ENCODE measurements at places on chromosomes 5 and 9. TPM values are rescaled to one million over a fixed set of nuclear protein-coding genes. Genes with fewer than 3 reads are reported as not detected.
A peak's percentile ranks its signal among the peaks of the same experiment; 100 is the strongest.

Gene CCL27
- not detected for total RNA-seq

Gene GABRA6
- not detected for total RNA-seq

Gene PCDHGC5
- 1.7 TPM for total RNA-seq

GRCh38 chr9:79013715-79014610 is 557.8 kb upstream of the TLE4 start:
- no peak for DNase-seq

- DNase-seq: no peak
Observed at GRCh38 chr5:88824141-88824540, 58.8 kb downstream of the MEF2C start.

- no peak for DNase-seq
Observed at GRCh38 chr5:38400365-38400764, 142.0 kb downstream of the EGFLAM start.

Gene FGF10
- total RNA-seq: 0.75 TPM

DNA sequence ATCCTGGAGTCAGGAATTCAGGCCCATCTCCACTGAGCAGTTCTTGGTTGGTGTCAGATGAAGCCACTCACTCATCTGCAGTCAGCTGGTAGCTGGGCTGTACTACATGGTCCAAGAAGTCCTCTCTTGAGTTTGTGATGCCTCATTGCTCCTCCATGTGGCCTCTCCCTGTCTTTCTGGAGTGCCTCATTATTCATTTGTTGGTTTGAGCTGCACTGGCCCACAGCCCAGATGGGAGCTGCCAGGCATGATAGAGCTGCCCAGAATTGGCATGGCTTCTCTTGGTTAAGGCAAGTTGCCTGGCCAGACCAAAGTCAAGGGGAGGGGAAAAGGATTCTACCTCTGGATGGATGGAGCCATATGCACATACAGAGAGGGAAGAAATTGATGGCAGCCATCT is 8.0 kb downstream of the PTCD2 start:
- no peak for DNase-seq

Gene PCA3
- not detected for total RNA-seq

DNA sequence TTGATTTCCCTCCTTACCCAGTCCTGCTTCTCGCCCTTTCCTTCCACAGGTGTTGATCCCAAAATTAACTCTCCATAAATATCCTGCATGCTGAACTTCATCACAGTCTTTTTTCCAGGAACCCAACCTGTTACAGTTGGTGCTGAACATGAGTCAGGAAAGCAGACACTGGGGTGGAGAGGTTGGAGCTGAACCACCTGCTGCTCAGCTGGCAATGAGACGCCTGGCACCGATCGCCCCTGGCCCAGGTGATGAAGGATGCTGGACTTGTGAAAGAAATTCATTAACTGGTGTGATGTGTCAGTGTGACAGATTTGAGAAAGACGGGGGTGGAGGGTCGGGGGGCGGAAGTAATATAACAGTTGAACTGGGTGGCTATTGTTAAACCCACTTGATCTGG is 30.6 kb downstream of the CPLX2 start:
- no peak for DNase-seq

- DNase-seq: no peak
Observed at GRCh38 chr9:14909181-14909580, 1.0 kb downstream of the FREM1 start.

Gene SLC34A3
- total RNA-seq: not detected

Gene FST
- total RNA-seq: 1.5 TPM

DNA sequence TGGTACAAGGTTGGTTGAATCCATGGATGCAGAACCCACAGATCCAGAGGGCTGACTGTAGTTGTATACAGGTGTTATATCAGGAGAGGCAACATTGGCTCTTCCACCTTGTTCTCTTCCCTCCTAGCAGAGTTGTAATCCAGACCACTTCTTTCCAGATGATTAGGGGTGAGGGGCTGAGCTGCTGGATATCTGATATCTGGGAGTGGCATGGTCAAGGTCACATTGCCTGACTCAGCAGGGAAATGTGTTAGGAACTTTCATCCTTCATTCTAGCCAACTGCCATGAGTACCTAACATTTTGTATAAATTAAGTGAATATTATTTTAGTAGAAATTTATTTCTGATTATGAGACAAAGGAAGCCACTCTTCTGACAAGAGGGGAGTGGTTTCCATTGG is 7.3 kb downstream of the DAPK1 start:
- DNase-seq: no peak

- DNase-seq: no peak
Observed at GRCh38 chr9:1117439-1117838, 67.3 kb downstream of the DMRT2 start.

DNA sequence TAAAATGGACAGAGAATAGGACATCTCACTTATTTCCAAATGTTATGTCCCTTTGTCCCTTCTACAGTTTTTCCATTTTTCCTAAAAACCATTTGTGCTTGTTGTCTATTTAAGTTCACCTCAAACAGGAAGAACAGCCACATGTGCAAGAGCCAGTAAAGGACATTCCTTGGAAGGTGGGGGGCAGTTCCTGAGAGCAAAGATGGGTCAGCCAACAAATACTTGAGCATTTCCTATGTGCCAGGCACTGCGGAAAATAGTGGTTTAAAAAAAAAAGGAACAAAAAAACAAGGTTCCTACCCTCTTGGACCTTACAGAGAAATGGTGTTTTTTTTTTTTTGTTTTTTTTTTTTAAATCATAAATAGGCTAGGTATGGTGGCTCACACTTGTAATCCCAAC is 26.8 kb downstream of the ANP32B start:
- no peak for DNase-seq

- no peak for DNase-seq
Observed at GRCh38 chr9:89311346-89312221, 589 bp downstream of the CKS2 start.

GRCh38 chr9:93077811-93078210 is 18.2 kb upstream of the CARD19 start:
- no peak for DNase-seq

DNA sequence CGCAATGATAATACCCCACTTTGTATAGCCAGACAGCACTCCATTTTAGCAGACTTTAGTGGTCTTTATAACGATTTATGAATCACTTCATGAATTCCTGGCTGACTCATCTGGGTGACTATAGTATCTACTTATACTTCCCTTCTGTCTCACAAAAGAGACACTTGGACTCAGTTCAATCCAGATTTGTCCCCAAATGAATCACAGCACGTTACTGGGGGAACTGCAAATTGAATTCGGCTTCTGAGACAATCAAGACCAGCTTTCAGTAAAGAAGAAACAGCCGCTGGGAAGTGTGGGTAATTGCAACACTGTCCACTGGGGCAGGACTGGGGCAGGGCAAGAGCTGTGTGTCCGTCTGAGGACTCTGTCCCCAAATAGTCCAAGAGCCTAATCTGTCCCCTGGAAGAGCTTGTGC is 337.3 kb upstream of the RFX3 start:
- peak; percentile 72 for DNase-seq

DNA sequence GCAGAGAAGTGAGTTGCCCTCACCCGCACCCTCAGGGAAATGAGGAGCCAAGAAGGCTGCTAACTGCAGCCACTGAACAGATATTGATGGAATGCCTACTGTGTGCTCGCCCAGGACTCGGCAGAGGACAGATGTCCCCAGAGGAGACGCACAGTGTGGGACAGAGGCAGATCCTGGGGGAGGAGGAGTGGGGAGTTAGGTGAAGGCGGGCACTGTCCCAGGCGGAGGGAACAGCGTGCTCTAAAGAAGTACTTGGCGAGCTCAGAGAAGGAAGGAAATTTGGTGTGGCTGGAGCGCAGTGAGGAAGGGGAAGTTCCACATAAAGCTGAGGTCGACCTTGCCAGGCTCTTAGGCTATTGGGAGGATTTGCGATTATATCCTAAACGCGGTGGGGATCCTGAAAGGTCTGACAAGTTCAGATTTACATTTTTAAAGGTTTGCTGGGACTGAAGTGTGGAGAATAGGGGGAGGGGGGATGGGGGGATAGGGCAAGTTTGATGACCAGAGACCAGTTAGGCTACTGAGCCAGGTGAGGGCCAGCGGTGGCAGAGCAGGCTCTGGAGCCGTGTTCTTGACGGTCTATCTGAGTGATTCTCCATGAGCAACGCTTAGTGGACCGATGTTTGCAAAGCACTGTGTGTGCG is 23.6 kb upstream of the CERCAM start:
- DNase-seq: no peak

Gene GABRA1
- not detected for total RNA-seq

GRCh38 chr5:67187006-67187715 is 9.4 kb downstream of the CD180 start:
- DNase-seq: no peak

DNA sequence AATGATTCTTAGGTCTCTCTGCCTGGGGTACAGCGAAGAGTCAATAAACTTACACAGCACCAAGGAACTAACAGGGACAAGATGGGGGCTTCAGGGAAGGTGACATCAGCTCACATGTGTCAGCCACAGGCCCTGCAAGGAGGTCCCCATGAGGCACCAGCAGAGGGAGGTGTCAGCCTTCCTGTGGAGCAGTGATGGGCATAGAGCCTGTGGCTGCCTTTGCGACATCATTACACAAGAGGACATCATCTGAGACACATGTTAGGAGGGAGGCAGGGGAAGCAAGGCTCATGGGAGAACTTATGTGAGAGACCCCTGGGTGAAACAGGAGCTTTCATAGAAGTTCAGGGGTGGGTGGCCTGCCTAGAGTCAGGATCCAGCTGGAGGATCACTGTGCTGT is 389.6 kb downstream of the SEMA5A start:
- no peak for DNase-seq

GRCh38 chr9:12879961-12880360 is 105.1 kb downstream of the LURAP1L start:
- no peak for DNase-seq
